ENCODE measurements at places on chromosomes 7 and 10.

GRCh38 chr7:152504367-152504766 is 68.6 kb upstream of the KMT2C start:
- no peak for DNase-seq

- DNase-seq, result no peak
These were observed 25.5 kb downstream of the JAZF1 start for GRCh38 chr7:28155019-28155660.

DNA sequence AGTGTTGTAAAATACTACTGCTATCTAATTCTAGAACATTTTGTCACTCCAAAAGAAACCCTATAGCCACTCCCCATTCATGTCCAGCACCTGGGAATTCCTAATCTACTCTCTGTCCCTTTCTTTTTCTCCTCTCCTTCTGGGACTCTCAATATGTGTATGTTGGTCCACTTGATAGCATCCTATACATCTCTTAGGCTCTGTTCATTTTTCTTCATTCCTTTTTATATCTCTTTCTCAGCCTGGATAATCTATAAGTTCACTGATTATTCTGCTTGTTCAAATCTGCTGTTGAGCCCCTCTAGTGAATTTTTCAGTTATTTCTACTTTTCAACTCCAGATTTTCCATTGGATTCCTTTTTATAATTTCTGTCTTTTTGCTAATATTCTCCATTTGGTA is 108.6 kb downstream of the CCDC3 start:
- DNase-seq, result no peak

DNA sequence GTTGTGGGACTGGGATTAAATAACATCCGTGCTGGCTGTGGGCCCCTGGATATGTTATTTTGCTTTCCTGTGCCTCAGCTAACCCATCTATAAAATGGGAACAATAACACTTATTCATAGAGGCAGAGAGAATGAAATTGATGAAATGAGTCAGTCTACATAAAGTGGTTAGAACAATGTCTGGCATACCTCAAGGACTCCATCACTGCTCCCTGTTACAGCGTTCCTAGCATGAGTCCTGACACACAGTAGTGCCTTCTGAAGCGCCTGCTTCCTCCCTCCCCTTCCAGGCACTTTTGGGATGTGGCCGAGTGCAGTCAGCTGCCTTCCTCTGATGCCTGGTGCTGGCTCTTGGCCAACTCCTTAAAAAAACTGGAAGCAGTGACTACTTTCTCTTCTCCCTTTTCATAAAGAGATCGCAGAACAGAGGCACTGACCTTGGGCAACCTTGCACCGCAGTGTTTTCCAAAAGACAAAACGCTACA is 108.4 kb upstream of the ZMIZ1 start:
- DNase-seq, result peak; percentile 39

DNA sequence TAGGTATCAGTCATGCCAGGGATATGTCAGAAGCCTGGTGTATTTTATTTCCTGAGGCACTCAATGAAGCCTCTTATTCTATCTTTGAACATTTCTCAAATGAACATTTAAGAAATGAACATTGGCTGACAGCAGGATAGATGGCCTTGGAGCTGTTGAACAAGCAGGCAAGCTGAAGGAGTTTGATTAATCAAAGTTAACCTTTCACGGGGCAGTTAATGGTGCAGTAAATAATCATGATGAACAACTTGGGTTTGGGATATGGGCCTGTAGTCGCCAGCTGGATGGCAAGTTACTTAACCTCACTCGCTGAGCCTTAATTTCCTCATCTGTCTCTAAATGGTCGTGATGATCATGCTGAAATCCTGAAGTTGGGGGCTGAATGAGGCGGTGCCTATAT is 333.0 kb downstream of the SFMBT2 start:
- DNase-seq, result no peak

GRCh38 chr7:3404501-3404900 is 103.4 kb downstream of the SDK1 start:
- no peak for DNase-seq

DNA sequence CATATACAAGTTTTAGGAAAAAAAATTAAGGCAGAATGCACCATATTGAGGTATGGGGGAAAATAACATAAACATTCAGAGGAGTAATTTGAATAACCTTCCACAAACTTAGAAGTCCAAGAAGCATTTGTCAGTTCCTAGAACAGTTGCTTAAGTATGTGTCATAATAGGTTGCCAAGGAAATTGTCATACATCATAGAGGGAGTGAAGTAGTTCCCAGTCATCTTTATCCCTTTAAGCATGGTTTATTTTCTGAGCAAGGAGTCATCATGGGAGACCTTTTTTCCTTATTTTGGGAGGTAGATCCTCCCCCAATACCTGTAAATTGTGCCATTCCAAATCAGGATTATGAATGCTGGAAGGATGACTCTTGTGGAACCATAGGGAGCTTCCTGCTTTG is at the start of gene SSMEM1:
Gene SSMEM1, plus strand, starts transcription at position 219 of the 400 bp plus-strand sequence. Its CDS starts 51 bp downstream, at position 270.
- DNase-seq, result peak; percentile 23

DNA sequence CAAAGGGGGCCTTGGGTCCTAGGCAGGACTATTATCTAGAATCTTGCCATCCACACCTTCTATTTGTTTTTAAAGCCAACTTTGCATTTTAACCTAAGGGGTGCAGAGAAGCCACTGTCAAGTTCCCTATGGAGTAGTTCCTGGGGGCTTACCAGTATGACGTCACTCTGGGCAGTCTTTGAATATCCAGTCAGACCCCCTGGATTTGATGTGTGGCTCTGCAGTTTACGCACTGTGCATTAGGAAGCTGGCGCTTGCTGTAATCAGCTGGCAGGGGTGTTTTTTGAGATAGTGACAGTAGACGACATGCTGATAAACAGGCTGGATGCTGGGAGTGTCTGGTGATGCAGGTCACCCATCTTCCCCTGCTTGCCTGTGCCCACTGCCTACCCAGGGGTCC is 892.7 kb upstream of the ZNF722 start:
- no peak for DNase-seq

GRCh38 chr10:94351089-94351488 is 11.7 kb downstream of the NOC3L start:
- DNase-seq, result no peak

- no peak for DNase-seq
These were observed 253.0 kb downstream of the AGMO start for GRCh38 chr7:15308821-15309220.

- DNase-seq, result no peak
These were observed 78.7 kb upstream of the ABI1 start for GRCh38 chr10:26939290-26939961.

DNA sequence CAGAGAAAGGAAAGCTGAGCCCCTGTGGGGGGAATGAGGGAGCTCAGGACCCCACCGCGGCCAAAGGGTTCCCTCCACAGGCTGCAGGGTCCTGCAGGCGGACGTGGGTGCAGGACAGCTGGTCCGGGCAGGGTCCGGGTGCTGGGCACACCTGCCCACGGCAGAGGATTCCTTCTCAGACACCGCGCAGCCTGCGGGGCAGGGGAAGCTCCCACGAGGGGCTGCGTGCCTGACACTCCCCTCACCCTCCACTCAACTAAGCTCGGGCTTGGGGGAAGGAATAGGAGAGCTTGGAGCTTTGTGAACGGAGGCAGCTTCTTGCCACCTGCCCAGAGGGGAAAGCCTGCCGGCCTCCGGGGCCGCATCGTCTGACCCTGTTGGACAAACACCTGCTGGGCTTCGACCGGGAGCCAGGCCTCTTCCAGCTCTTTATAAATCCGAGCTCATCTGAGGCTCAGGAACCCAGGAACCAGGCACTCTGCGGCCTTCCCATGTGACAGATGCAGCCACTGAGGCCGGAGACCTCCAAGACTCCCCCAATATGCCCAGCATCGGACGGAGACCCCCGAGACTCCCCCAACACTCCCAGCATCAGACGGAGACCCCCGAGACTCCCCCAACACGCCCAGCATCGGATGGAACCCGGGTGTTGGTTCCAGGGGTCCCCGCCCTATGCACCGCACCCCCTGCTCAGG is 97.3 kb downstream of the PDGFA start:
- no peak for DNase-seq

DNA sequence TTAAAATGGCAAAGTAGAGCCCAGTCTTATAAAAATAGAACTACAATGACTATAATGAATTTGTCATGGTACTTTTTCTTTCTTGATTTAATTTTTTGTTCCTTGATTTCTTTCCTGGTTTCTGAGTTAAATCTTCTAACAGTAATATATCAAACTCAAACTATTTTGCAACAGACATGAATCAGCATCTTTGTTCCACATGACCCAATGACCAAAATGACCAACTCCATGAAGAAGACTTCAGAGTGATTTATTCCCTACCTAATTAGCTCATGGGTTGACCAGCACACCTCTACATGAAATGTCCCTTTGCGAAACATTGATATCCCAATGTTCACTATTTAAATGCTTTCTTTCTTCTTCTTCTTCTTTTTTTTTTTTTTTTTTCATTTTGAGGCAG is 30.9 kb downstream of the NMT2 start:
- DNase-seq, result no peak

DNA sequence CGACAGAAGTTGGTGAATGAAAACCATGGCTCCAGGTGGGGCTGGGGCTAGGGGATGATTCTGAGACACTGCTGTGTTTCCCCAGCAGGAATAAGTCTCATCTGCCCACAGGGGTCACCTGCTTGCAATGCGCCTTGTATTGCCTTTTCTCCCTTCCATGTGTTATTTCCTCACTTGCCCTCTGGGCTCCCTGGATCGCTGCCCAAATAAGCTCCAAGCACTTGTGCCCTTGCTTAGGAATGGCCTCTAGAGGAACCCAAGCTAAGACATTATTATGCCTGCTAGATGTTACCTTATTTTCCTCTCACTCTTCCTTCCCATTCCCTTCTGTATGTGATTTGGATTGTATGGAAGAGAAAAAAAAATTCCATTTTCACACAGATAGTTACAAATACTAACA is 24.8 kb upstream of the PLPP4 start:
- DNase-seq, result no peak

DNA sequence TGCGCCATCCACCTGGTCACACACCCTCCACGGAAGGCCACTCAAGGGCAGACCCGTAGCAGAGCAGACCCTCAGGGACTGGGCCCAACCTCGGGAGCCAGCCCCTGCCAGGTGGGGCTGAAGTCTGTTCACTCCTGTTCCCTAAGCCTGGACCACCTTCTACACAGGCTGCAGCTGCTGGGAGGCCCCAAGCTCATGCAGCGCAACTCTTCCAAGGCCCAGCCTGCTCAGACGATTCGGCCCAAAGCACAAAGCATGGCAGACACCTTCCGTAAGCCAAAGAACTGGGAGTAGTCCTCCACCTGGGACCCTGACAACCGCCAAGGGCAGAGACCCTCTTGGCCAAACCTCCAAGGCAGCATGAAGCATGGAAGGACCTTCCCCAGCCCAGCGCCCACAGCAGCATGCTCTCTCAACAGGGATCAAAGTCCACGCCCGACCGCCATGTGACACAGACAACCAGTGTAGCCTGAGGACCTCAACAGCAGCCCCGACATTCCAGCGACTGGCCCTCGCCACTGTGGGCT is 11.5 kb downstream of the SHH start:
- no peak for DNase-seq

DNA sequence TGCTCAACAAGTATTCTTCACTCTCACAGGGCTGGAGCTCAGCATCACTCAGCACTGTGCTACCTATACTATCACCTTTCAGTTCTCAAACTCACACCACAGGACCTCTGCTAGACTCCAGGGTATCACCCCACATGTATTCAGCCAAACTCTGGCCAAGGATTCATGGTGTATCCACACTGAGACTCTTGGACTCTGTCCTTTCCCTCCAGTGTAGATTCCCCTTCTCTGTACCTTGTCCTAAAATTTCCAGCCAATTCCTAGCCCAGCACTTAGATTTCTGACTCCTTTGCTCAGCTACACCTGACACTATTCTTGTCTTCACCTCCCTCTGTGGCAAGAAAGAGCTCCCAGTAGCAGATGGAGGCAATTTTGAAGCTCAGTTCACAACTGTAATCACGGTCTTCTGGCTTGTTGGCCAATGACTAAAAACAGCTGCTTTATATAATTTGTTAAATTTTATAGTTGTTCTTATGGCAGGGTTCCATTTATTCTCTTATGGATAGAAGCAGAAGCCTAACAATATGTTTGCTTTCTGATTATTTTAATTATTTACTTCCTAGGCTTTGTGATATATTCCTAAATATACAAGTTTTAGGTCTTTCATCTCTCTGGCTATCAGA is 258.8 kb downstream of the THSD7A start:
- DNase-seq, result no peak

DNA sequence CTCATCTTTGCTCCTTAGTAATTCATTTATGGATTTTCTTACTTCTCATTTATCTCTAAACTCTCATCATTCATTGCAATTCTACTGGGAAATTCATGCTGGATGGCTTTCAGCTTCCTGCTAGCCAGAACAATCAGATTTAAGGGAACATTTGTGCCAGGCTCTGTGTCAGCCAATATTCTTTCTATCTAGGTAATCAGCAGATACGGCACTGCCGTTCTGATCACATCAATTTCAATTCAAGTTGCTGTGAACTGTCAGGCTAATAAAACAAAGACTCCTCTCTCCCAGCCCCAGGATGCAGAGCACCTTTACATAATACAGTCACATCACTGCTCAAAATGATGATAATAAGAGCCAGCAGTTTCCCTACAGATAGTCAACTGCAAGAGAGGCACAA is 468.3 kb downstream of the SORCS1 start:
- DNase-seq, result no peak

GRCh38 chr10:28411648-28412047 is 108.8 kb upstream of the MPP7 start:
- no peak for DNase-seq

DNA sequence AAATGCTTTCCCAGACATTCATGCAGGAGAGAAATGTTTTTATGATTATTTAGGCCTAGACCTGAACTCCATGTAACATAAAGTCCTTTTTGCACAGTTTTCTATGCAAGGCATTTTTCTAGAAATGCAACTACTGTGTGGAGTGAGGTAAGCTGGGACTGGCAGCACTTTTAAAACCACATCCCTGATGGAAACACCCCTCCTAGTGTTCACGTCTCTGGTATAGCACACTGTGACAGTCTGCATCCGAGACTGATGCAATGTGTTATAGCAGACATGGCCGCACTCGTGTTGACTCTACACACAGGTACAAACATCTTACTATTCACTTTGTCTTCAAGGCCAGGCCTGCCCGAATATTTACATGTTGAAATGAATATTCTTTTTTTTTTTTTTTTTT is 19.3 kb upstream of the ERCC6 start:
- no peak for DNase-seq

GRCh38 chr7:21041666-21042065 is 255.0 kb upstream of the SP8 start:
- no peak for DNase-seq

GRCh38 chr7:104005197-104005596 is 15.7 kb upstream of the RELN start:
- DNase-seq, result no peak
